ENCODE measurements at places on chromosomes 3 and 15.

DNA sequence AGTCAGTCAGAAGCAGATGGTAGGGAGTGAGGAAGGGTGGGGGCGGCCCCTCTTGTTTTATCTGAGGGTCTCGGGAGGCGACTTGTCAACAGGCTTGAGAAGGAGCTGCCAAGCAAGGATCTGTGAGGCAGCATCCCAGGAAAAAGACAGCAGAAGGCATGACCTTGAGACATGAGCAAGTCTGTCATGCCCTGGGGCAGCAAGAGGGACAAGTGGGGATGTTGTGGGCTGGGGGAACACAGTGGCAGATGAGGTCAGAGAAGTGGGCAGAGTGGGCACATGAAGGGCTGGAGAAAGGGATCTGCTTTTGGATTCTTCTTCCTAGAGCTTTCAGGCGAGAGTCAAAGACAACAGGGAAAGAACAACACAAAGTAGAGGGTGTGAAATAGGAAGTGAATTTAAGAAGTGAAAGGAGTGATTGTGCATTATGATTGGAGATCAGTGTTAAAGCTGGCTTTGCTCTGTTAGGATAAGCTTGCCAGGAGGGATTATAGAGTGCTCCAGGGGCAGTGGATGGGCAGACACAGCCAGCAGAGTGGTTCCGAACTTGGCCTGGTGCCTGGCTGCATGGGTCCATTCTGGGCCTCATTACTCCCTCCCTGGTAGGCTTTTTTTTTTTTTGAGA is 73.3 kb downstream of the USP13 start:
- DNase-seq = no peak

DNA sequence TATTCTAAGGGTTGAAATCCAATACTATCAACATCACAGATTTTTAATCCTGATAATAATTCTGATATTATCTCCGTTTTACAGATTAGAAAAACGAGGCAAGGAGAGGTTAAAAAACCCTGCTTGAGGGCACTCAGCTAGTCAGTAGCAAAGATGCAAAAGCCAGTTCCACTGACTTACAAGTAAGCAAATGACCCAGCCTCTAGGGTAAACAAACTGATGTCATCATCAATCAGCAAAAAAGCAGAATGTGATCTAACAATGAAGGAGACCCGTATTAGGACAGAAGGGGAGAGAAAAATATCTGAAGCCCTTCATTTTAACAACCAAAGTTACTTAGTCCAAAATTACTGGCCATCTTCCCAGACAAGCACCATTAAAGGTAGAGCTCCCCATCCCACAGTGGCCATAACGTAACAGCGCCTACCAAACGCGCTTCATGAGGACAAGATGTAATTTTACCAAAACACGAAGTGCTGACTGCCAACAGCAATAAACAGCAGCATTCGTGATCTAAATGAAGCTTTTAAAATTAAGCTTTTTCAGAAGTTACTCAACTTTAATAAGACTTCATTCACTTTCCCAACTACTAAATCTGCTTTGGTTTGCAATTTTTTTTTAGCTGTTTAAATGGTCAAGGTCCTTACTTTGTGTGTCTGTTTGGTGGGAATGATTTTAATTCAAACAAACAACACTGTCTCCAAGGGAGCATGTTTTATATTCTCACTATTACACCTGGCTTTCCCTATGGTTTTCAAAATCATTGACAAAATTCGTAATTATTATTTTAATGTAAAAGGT is 176.6 kb downstream of the OSBPL10 start:
- DNase-seq = no peak

GRCh38 chr3:71504250-71505036 is 79.1 kb downstream of the FOXP1 start:
- no peak for DNase-seq

GRCh38 chr3:186035277-186035676 is 73.6 kb downstream of the ETV5 start:
- DNase-seq = no peak

- no peak for DNase-seq
Observed at GRCh38 chr3:47573190-47574172, 5.2 kb downstream of the CSPG5 start.

DNA sequence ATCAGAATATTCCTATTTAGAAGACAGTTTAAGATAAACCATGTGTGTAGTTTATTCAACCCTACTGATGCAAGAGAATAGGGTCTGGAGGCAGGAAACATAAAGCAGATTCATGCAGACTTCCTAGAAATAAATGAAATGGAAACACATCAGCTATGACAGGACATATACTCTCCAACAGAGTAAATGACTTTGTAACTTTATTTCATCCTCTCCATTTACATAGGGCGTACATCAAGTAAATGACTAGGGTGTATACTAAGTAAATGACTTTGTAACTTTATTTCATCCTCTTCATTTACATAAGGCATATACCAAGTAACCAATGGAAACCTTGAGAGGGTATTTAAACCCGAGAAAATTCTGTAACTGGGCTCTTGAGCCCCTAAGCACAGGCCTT is 17.6 kb upstream of the SRPRB start:
- no peak for DNase-seq

- DNase-seq = no peak
Observed at GRCh38 chr3:48747015-48747615, 30.1 kb upstream of the IP6K2 start.

DNA sequence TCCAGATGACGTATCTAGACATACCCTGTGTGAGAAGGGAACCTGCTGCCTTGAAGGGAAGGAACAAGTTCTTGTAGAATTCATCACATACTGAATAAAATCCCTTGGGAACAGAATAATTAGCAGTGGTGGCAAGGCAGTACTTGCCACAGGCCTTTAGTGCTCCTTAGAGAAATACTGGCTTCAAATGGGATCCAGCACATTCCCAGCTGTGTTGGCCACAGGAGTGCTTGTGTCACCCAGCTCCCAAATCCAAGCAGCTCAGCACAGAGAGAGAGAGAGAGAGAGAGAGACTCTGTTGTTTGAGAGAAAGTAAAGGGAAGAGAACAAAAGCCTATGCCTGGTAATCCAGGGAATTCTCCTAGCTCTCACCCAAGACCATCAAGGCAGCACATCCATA is 969.0 kb upstream of the ALCAM start:
- no peak for DNase-seq

DNA sequence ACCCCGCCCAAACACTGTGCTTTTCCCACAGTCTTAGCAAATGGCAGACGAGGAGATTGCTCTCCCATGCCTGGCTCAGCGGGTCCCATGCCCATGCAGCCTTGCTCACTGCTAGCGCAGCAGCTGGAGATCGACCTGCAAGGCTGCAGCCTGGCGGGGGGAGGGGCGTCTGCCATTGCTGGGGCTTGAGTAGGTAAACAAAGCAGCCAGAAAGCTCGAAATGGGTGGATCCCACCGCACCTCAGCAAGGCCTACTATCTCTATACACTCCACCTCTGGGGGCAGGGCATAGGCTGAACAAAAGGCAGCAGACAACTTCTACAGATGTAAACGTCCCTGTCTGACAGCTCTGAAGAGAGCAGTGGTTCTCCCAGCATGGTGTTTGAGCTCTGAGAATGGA is 27.2 kb upstream of the WDR5B start:
- no peak for DNase-seq

GRCh38 chr15:48695827-48696573 is 50.5 kb upstream of the FBN1 start:
- DNase-seq = no peak

DNA sequence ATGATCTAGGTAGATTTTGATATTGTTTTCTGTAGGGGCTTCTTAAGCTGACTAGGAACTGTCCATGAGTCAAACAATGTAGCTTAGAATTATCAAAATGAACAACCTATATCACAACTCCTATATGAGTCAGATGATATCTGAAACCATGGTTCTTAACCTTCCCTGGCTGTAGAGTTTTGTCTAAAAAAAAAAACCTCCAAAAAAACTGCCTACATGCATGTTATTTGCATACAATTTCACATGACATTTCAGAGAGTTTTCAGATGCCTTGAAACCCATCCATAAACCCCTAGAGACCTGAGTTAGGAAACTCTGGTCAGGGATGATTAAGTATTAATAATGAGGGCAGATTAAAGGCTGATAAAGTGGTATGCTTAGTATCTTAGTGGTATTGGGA is 157.0 kb downstream of the CHST2 start:
- DNase-seq = no peak

Measured in activated naive CD4-positive, alpha-beta T cell (primary cell).